ENCODE measurements at places on chromosomes 1 and 21.

GRCh38 chr1:233336554-233337456 lies 9.3 kb downstream of the MAP3K21 start:
- no peak for DNase-seq

DNA sequence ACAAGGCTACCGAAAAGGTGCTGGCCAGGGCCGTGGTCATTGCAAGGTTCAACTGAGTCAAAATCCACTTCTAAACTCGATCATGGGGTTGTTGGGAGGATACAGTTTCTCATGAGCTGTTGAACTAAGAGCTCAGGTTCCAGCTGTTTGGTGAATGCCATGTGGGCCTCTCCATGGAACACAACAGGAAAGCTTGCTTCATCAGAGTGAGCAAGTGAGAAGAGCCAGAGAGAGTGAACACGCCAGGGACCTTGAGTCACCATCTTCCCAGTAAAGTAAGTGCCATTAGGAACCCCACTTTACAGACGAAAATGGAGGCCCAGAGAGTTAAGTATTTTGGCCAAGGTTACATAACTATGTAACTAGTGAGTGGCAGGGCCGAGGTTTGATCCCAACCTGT lies 475.1 kb upstream of the VAMP3 start:
- DNase-seq = no peak

GRCh38 chr1:46900401-46900800 lies 40.9 kb downstream of the CYP4A11 start:
- no peak for DNase-seq

DNA sequence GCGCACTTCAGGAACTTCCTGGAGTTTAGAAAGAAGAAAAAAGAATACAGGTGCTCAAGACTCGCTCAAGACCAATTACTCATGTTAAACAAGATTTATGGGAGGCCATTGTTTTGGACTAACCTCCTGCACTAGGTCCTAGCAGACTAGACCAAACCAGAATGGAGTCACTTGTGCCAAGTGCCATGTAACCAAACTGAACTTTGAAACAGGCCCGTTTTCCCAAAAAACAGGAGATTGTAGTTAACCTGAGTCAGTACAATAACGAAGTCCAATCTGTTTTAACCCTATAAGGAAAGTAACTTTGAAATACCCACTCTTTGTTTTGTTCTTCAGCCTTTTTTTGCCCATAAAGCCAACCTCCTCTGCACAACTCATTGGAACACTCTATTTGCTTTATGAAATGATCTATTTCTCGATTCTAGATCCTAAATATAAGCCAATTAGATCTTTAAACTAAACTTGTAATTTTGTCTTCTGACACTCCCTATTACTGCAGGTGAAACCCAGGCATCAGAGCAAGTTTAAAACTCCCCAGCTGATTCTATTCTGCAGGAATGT lies 695 bp upstream of the NTPCR start:
- DNase-seq = no peak

- no peak for DNase-seq
Observed at GRCh38 chr21:41653954-41654491, 112.8 kb downstream of the RIPK4 start.

- no peak for DNase-seq
Observed at GRCh38 chr1:228101614-228101993, 1.5 kb downstream of the C1orf35 start.

DNA sequence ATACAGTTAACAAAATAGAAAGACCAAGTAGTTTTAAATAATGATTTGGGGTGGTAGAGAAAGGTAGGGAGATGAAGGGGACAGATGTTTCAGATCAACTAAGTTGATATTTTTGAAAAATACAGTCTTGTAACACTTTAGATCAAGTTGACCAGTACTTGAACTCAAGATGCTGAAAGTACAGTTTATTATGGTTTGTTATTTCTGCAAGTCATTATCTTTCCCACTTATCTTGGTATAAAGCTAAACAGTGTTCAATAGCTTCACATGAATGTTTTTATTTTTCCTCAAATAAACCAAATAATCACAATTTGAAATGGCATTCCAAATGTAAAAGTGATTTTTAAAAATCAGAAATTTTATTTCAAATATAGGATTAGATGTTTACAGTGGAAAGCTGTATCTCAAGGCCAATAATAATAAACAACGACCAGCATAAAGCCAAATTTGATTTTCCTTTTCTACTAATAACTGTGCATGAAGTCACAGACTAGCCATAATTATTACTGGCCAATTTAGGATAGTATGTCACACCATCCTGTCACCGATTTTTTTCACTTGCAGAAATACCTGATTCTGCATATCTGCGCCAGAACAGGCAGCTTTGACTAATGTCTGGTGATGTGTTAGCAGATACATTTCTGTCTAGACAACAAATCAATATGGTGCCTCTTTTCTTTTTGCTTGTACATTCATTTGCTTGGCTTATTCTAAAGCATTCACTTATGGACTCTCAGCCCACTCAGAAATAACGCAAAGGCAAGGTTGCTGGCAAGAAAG lies 320.2 kb downstream of the TM2D1 start:
- no peak for DNase-seq

GRCh38 chr1:154664331-154665002 lies 56.5 kb upstream of the ADAR start:
- DNase-seq = no peak

GRCh38 chr1:29156543-29157268 lies 25.0 kb downstream of the SRSF4 start:
- peak; percentile 83 for DNase-seq

GRCh38 chr1:2555634-2556276 lies 416 bp upstream of the TNFRSF14 start:
- DNase-seq = no peak

GRCh38 chr1:211653959-211654496 lies 21.4 kb downstream of the NEK2 start:
- no peak for DNase-seq

DNA sequence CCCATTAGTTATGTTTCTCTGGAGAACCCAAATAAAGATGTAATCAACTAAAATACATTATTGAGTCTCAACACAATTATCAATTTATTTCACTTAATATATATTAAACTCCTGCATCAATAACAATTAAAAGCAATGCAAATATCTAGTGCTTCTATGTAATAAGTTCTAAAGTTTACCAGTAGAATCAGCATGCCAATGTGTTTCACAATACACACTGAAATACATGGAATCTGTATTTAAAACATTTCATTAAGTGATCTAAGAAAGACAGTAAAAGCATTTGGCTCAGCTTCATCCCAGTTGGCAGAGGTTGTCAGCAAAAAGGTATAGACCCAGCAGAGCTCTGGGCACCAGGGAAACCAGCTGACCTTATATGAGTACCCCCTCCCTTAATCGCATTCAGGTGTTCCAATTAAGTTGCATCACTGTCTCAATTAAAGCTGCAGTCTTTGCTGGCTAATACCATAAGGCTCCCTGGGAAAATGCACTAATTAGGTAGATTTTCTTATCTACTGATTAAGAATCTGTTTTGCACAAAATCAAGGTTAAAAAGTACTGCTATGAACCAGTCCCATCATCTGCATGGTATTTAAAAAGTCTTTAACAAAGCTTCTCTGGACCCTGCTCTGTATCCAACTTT lies 63.1 kb downstream of the NIBAN1 start:
- DNase-seq = no peak

- no peak for DNase-seq
Observed at GRCh38 chr1:99789715-99790114, 23.3 kb upstream of the FRRS1 start.

GRCh38 chr1:53766831-53767405 lies 28.0 kb upstream of the GLIS1 start:
- peak; percentile 24 for DNase-seq

DNA sequence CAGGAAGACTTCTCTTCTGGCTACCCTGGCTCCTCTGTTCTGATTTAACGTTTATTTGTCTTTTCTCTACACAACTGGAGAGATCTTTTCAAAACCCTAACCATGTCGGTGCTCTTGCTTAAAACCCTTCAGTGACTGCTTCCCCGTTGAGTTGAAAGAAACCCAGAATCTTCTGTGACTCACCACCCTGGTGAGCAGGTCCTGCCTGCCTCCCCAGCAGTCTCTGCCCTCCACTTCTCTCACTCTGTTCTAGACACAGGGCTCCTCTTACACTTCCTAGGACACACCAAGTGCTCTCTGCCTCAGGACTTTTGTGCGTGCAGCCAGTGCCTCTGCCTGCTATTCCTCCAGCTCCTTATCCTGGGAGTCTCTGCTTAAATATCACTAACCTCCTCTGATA lies 131.4 kb downstream of the IER5 start:
- DNase-seq = no peak

GRCh38 chr1:181514298-181515290 lies 31.3 kb downstream of the CACNA1E start:
- no peak for DNase-seq

GRCh38 chr1:205472737-205473441 lies 17.0 kb upstream of the BLACAT1 start:
- DNase-seq = no peak

GRCh38 chr1:242826701-242827336 lies 302.3 kb upstream of the PLD5 start:
- no peak for DNase-seq

DNA sequence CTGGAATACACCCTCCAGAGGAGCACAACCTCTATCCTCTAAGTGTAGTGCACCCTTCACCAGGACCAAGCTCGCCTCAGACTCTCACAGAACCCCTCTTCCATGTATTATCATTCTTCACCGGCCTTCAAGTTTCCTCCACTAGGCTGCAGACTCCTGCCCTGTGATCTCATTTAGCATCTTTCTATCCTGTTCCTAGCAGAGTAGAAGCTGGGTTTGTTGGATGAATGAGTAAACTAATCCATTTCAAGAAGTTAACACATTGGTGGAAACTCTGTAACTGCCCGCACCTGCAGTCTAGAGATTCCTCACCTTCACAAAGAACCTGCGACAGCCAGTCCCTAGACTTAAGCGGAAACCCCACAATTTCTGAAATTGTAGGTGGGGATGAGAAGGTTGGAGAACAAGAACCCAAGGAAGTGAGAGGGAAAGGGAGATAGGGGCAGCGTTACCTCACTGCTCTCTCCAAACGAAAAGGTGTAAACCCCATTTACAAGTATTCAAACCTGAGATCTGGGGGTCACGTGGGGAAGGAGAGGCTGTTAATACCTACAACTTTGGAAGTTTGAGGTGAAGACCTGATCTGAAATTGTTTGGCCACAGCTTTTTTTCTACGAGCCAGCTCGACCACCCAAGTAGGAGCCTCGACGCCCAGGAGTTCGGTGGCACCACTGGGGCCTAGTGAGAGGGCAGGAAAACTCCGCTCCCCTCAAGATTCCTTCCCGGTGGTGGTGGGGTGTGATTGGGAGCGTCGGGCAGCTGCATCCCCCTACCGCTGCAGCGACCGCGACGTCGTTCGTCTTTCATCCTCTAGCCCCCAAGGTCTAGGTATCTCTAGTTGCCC lies 1.2 kb downstream of the PTPN14 start:
- DNase-seq = peak; percentile 58

GRCh38 chr1:147496571-147497210 lies 44.6 kb upstream of the BCL9 start:
- DNase-seq = peak; percentile 57

GRCh38 chr1:170803711-170804110 lies 131.6 kb upstream of the MROH9 start:
- DNase-seq = no peak

GRCh38 chr1:110430366-110430765 lies 20.6 kb upstream of the PROK1 start:
- no peak for DNase-seq

GRCh38 chr21:32088471-32088870 lies 190.4 kb downstream of the MIS18A start:
- DNase-seq = no peak

GRCh38 chr1:30759718-30760281 lies 2.2 kb upstream of the LAPTM5 start:
- no peak for DNase-seq

DNA sequence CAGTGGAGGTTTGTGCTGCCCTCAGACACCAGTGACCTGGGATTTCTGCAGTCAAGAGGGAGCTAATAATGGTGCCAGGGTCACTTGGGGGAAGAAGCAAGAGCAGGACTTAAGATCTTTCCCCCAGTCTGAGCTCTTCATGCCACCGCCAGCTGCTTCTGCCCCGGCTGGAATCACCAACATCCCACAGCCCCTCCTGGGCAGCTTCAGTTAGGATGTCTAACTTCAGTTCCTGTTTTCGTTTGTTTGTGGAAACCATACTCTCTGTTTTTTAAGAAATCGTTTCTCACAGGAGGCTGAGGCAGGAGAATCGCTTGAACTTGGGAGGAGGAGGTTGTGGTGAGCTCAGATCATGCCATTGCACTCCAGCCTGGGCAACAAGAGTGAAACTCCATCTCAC lies 25.6 kb upstream of the PRDM2 start:
- no peak for DNase-seq

GRCh38 chr1:232369451-232370296 lies 260.3 kb downstream of the SIPA1L2 start:
- DNase-seq = no peak

GRCh38 chr1:42173961-42174735 lies 9.6 kb upstream of the GUCA2A start:
- DNase-seq = no peak

GRCh38 chr1:40819101-40819500 lies 35.5 kb downstream of the KCNQ4 start:
- DNase-seq = no peak

DNA sequence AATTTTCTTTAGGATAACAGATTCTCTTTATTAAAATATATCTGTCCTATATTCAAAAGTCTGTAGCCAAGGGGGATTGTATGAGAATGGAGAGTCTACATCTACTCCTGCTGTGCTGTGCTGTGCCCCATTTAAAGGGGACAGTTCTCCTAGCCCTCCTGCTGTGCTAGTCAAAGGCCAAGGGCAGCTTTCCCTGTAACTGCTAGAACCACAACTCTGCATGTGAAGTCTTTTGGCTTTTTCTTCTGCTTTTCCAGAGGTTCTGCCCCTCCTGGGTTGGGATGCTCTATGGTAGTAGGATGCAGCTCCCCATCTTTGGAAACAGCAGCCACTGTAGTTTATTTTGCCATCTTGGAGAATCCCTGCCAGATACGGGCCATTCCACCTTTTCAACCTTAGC lies 197.5 kb upstream of the JUN start:
- DNase-seq = no peak

DNA sequence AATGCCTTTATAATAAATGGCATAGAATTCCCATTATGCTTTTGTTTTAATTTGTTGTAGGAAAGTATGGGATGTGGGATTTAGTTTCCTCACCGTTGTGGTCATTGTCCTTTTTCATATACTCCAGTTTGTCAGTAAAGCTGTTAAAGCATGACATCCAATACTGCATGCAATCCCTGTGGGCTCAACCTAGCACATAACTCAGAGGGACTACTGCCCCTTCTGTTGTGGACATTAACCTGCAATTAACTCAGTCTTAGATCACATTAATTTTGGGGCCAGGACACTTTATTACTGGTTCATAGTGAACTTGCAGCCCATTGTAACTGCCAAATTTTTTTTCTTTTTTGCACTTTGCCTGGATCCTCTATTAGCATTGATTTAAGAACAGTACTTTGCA lies 112.5 kb downstream of the DNM3 start:
- no peak for DNase-seq

- no peak for DNase-seq
Observed at GRCh38 chr1:170680428-170680827, 16.5 kb downstream of the PRRX1 start.

Data from A673 (cell line).